Natural killer cell (primary cell): ENCODE measurements at places on chromosomes 2 and 18. TPM values are rescaled to one million over a fixed set of nuclear protein-coding genes. Genes with fewer than 3 reads are reported as not detected.

- DNase-seq = no peak
Observed at GRCh38 chr2:181978351-181979150, 7.1 kb upstream of the PPP1R1C start.

DNA sequence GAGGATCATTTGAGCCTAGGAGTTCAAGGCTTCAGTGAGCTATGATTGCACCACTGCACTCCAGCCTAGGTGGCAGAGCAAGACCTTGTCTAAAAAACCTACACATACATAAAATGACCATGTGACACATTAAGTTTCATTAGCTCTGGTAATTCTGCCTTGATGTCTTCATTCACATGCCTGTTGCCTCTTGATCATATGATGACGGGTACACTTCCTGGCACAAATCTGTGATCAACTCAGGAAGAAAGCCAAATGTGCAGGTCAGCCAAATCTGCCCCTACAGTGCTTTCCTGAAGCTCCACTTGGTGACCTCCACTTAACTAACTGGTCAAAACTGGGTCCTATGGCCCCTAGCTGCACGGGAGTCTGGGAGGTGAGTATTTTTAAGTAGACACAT lies 54.4 kb upstream of the B3GNT7 start:
- DNase-seq = no peak

DNA sequence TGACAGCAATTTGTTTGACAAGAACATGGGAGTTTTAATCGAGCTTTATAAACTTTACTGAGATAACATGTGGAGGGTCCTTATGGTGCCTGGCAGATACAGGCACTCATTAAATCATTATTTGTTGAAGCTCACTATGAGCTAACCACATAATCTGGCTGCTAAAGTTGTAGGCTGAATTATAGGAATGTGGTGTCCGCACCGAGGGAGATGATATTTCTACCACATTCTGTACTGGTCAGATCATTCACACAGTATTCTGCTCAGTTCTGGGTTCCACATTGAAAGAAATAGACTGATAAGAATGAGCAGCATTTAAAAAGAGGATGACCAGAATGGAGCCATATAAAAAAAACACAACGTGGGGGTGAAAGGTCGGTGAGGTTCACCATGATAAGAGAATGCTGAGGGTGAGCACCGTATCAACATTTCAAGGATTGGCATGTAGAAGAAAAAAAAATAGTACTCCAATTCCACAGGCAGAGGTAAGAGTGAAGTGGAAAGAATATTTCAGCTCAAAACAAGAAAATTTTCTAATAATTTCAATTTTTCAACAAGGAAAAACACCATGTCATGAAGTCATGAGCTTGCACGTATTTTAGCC lies 54.4 kb downstream of the TMEFF2 start:
- DNase-seq = no peak

GRCh38 chr2:83168377-83168776 lies 1290.7 kb downstream of the SUCLG1 start:
- DNase-seq = no peak

- DNase-seq = no peak
Observed at GRCh38 chr2:20618886-20619521, 31.9 kb downstream of the HS1BP3 start.

GRCh38 chr2:16638946-16639345 lies 26.7 kb downstream of the CYRIA start:
- no peak for DNase-seq

Gene ZNF804A
- total RNA-seq = not detected

DNA sequence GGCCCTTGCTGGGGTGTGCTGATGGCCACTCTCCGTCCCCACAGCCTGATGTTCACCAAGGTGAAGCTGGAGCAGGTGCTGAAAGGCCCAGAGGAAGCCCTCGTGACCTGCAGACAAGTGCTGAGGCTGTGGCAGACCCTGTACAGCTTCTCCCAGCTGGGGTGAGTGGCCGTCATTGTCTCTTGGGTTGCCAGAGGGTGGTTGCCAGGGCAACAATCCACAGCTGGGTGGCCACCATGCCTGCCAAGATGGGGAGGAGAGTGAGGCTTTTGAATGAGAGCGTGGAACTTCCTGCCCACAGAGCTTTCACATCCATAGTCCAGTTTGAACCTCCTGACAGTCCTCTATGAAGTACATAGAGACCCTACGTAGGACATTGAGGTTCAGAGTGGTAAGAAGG lies 108.8 kb downstream of the STPG4 start:
- DNase-seq = no peak

GRCh38 chr2:677959-678550 lies 849 bp upstream of the TMEM18 start:
- peak; percentile 23 for DNase-seq
